ENCODE measurements at places on chromosomes 11 and 22. TPM values are rescaled to one million over a fixed set of nuclear protein-coding genes. Genes with fewer than 3 reads are reported as not detected.

SUSD2 gene
- total RNA-seq = 0.34 TPM

- no peak for DNase-seq
Observed at GRCh38 chr11:129163714-129164164, 28.4 kb downstream of the ARHGAP32 start.

DNA sequence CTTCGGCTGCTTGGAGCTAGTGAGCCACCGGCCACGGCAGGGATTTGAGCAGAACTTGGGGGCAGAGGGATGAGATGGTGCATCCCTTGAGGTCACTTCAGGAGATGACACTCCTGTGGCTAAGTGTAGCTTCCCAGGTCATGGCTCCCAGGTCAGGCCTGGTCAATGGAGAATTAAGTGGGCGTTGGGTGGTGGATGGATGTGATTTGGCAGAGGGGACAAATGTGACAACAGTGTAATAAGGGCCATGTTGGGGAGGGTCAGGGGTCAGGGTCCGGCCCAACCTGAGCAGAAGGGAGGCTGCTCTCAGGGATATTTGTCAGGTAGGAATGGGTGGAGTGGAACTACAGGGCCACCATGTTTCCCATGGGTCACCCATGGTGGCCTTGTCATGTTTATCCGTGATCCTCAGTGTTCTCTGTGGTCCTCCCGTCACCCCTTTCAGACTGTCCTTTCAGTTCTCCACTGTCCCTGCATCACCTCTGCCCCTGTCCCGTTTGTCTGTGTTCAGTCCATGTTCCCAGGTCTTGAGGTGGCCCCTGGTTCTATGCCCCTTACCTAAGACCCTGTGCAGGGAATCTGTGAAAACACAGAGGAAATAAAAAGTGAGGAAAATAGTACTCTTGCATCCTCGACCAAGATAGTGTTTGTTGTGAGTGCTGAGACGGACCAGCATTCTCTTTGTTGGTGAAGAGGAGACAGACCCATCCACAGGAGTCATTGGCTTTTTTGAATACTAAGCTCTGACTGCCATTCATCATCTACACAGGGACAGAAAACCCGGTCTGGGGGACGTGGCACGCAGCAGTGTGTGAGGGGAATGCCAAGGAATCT lies 6.1 kb downstream of the SLC25A1 start:
- DNase-seq = no peak

TSGA10IP gene
- not detected for total RNA-seq

DNA sequence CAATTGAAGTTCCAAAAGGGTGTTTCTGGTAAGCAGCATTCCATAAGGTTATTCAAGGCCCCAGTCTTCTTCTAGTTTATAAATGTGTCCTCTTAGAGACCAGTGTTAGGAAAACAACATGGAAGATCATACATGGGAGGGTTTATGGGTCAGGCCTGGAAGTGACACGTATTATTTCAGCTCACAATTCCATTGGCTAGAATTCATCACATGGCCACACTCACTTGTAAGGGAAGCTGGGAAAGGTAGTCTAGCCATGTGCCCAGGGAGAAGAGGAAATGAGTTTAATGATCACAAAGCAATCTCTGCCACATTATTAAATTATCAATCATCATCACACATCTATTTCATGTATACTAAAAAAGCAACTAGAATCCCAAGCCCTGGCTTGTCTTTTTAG lies 181.7 kb upstream of the TBCEL start:
- DNase-seq = no peak

DNA sequence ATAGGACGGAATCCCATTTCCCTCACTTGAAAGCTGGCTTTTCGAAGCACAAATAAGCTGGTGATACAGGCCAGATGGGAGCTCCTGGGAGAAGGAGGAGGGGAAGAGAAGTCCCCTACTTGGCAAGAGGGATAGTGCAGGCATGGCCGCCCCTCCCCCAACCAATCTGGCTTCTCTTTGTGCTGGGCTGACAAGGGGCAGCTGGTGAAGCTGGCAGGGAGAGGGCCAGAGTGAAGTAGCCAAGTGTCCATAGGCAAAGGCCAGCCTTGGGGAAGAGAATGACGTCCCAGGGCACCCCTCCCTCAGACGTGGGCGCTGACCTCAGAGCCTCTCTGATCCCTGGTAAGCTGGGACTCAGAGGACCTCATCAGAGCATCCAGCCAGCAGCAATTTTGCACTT lies 78.7 kb upstream of the GRAMD1B start:
- no peak for DNase-seq

DGAT2 gene
- 2.1 TPM for total RNA-seq

GRCh38 chr11:66443602-66444001 lies 5.0 kb upstream of the MRPL11 start:
- no peak for DNase-seq

ABCG4 gene
- 0.05 TPM for total RNA-seq

GRCh38 chr11:39664023-39664422 lies 1795.4 kb downstream of the LRRC4C start:
- DNase-seq = no peak

DNA sequence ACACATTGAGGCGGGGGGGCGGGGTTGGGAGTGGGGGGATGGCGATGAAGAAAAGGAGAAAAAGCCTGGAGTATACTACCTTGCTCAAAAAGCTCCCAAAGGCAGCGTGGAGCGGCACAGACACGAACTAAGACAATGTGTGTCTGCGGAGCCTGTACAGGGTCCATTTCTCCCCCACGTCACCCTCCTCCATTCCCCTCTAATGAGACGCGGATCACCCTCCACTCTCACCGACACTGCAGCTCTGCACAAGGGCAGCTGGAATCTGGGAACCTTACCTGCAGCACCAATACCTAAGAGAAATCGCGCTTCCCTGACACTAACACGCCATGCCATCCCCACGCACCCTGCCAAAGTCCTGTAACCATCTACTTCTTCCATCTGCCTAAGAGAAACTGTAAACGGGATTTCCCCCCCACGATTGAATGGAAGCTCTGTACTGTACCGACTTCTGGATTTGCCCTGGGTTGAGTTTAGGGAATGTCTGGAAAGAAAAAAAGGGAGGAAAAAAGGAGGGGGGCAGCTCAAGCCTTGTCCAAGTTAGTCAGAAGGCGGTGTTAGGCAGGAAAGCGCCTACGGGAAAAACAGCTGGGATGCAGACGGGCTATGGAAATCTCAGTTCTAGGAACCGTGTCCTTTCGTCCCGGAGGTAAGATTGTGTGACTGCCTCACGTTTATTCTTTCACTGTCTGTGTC lies 125.7 kb upstream of the C11orf58 start:
- peak; percentile 8 for DNase-seq

DNA sequence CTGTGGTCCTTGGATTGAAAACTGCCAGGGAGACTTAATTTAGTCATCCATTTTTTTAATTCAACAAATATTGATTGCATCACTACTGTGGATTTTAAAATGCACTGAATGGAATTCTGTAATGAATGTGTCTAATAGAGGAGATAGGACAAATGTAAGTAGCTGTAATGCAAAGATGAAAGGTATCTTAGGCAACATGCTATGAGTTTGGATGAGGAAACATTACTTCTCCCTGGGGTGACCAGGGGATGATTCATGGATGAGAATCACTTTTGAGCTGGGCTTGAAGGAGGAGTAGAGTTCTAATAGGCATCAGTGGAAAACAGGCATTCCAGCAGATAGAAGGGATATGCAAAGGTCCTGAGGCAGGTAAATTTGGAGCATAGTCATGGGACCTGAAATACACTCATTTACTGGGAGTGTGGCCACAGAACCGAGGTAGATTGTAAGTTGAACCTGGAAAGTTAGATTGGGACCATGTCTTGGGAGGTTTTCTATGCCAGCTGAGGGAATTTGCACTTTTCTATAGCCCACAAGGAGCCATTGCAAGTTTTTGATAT lies 43.4 kb downstream of the PKNOX2 start:
- DNase-seq = no peak

DNA sequence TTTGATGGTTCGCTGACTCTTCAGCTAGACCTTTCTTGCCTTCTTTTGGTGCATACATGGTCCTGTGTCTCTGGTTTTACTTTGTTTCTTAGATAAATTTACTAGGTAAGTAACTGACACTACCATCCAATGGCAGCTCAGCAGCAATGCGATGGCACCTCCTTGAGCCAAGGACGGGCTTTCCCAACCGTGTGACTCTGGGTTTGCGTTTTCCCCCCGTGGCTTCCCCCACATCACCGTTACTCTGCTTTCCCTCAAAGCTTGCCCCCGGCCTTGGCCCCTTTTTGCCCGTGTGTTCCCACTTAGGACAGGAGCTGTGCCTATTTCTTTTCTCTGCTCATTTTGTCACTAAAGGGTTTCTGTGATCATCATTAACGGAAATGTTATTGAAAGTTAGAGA lies 41.5 kb downstream of the TBC1D22A start:
- no peak for DNase-seq

CALCA gene
- total RNA-seq = not detected

DNA sequence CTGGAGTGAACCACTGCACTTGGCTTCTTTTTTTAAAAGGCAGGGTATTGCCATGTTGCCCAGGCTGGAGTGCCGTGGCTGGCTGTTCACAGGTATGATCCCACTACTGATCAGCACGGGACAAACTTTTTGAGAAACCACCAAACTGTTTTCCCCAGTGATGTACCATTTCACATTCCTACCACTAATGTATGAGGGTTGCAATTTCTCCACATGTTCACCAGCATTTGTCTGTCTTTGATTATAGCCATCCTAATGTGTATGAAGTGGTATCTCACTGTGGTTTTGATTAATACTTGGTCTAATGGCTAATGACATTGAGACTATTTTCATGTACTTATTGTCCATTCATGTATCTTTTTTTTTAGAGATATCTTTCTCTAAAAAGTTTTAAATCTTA lies 41.5 kb upstream of the EP300 start:
- no peak for DNase-seq

PRG3 gene
- total RNA-seq = not detected

MRGPRX4 gene
- 0.51 TPM for total RNA-seq

- no peak for DNase-seq
Observed at GRCh38 chr11:133718238-133718637, 127.1 kb downstream of the SPATA19 start.

SLC5A4 gene
- total RNA-seq = 2.7 TPM

GRCh38 chr22:24485170-24485569 lies 10.0 kb upstream of the UPB1 start:
- no peak for DNase-seq

DNA sequence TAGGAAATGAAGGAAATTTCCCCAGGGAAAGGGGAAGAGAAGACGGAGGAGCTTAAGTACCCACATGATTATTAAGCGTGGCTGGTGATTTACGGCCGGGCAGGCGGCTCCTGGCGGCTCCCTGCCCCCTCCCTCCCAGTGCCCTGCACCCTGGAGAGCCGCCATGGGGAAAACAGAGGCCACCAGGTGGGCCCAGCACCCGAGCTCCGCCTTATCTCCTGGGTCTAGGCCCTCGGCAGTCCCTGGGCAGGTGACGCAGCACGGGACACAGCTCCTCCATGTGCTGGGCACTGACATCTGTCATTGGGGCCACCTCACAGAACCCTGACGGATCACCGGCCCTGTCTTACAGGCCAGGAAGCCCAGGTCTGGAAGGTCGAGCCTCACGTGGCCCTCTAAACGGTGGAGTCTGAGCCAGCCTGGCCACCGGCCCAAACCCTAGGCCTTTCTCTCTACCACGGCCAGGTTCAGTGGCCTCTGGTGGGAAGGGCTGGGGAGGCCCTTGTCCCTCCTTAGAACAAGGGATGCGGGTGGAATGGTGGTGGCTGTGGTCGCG lies 60.2 kb upstream of the PPARA start:
- DNase-seq = peak; percentile 62

DNA sequence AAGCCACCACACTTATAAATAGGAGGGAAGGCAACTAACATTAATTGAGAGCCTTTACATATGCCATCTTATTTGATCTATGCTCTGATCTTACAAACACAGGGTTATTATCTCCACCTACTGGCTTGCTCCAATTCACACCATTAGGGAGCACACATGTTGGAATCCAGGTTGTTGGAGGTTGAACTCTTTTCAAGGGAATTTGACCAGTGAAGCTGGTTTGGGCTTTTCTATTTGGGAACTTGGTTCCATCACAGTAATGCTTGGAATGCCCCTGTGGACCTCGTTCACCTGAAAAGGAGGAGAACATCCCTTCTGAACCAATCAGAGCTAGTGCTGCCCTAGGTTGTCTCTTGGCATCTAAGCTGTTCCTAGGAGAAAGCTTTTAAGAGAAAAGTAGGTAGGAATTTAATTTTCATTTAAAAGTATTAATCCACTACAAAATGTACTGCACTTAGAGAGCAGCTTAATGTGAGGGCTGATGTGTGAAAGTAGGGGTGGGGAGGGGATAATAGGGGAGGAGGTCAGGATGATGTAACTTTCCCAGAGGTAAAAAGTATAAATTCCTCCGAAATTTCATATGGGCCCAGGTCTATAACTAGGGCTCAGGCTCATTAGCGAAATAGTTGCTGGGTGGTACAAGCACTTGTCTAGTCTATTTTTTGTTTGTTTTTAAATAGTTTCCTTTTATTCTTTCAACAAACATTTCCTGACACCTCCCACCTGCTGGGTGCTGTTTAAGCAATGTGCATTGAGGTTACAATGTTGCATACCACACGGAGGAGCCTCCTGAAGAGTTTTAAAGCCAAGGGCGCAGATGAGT lies 7.6 kb upstream of the MICAL2 start:
- DNase-seq = peak; percentile 35

DNA sequence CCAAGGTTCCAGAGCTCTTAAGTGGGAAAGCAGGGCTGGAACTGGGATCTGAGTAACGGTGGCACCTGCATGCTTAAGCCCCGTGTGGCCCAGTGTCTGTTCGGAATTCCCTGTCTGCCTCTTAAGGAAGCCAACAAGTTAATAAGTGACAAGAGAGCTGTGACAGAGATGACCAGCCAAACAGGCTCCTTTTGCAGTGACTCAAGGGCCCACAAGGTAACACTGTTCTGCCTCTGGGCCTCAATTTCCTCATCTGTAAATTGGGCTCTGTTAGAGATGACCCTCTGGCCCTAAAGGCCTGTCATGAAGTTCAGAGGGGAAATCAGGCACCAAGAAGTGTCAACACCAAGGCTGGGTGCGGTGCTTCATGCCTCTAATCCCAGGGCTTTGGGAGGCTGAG lies 18.6 kb downstream of the USH1C start:
- DNase-seq = no peak

Data from dermis blood vessel endothelial cell (primary cell).